ENCODE measurements at places on chromosomes 7 and 10. TPM values are rescaled to one million over a fixed set of nuclear protein-coding genes. Genes with fewer than 3 reads are reported as not detected.

OR2A42 gene
- not detected for total RNA-seq

DNA sequence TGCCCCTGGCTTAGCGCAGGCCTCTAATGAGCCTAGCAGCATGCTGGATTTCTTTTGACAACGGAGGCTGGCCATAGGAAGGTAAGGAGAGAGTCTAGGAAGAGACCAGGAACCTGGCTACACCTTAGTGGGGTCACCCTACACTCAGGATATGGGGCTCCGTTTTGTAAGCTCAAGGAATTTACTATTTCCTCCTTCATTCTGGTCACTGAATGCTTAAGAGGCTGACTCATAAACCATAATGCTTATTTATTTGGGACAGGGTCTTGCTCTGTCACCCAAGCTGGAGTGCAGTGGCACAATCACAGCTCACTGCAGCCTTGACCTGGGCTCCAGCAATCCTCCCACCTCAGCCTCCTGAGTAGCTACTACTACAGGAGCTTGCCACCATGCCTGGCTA is 38.4 kb downstream of the CARD11 start:
- DNase-seq, result no peak

- DNase-seq, result no peak
Measured at GRCh38 chr7:36684954-36685353, 39.3 kb downstream of the AOAH start.

- DNase-seq, result no peak
Measured at GRCh38 chr7:103937680-103938079, 51.8 kb downstream of the RELN start.

GRCh38 chr7:32092346-32092745 is 22.1 kb upstream of the PDE1C start:
- no peak for DNase-seq

Data from left ventricle myocardium superior (tissue), 1 donor.